Myocyte (in vitro differentiated cells): ENCODE measurements at places on chromosomes 5 and 9.

- peak; percentile 73 for DNase-seq
Measured at GRCh38 chr5:137282216-137282615, 216.9 kb downstream of the SPOCK1 start.

GRCh38 chr9:108213511-108213910 lies 642.3 kb downstream of the ACTL7B start:
- DNase-seq: no peak

- peak; percentile 90 for DNase-seq
Measured at GRCh38 chr9:128072144-128073021, 4.4 kb downstream of the SLC25A25 start.

DNA sequence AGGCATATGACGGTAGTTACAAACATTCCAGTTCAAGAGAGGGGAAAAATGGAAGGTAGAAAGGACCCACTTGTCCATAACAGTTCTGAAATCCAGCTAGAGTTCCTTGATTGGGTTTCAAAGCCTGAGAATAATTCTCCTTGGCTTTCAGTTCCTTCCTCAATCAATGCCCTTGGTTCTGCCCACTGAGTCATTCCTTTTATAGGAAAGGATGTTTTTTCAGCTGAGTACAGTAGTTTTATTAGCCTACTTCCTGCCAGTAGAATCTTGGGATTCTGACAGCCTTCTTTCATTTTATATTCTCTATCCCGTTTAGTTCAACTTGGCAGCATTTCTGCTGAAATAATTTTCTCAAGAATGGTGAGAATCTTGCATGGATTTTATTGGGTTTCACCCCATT lies 386.9 kb upstream of the SMC2 start:
- DNase-seq: no peak

GRCh38 chr9:109270971-109271925 lies 49.6 kb downstream of the EPB41L4B start:
- DNase-seq: no peak

DNA sequence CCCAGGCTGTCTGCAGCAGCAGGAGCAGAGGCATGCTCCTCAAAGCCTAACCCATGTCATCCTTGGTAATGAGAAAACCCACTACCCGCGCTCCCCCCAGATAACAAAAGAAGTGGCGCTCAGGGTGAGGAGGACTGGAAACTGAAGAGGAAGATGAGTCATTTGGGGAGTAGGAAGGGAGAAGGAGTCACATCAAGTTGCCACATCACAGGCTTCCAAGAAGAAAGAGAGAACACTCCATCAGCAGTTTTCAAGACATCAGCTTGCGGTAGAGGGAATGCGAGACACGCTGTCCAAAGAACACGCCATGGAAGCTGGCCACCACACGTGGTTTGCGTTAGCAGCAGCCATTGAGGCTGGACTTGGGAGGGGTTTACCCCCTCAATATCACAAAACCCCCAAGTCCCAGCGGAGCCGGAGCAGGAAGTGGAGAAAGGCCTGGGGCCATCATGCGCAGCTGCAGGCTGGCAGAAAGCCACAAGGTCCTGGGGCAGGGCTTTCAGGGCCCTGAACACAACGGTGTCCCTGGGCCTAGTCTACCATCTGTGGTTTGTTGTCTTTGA lies 41.5 kb downstream of the SH3PXD2B start:
- DNase-seq: peak; percentile 42

DNA sequence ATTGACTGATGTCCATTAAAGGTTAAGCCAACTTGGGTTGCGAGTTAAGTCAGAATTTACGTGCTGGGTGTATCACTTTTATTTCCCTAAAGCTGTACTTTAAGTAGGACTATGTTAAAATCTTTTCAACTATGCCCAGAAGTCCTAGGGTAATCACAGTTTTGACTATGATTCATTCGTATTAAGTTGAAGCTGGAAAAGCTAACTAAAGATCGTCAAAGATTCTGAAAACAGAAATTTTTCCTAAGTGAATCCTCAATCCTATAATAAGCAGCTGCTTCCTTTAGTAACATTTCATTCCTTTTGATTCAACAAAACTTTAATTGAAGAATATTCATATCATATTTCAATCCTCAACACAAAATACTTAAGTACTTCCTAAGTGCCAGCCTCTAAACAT lies 460.4 kb downstream of the ACTL7B start:
- DNase-seq: peak; percentile 18

GRCh38 chr9:120926397-120926928 lies at the start of gene TRAF1:
TRAF1 (minus strand) TSS chr9:120926796; CDS start chr9:120926075, 721 bp downstream.
- no peak for DNase-seq

DNA sequence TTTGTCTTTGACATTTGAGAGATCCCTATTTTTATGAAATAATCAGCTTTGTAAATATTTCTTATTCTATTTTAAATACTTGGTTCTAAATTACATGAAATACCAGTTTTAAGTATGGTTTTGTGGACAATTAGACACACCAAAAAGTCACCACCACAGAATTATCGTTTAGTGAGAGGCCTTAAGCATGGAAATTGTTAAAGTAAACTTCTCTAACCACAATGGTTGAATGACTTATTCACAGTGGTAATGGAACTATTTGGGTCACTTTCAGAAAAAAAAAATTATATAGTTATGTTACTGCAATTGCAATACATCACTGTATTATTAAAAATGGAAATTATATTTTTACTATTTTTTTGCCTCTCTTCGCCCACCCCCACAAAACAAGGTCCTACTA lies 1252.5 kb downstream of the EFNA5 start:
- DNase-seq: no peak

DNA sequence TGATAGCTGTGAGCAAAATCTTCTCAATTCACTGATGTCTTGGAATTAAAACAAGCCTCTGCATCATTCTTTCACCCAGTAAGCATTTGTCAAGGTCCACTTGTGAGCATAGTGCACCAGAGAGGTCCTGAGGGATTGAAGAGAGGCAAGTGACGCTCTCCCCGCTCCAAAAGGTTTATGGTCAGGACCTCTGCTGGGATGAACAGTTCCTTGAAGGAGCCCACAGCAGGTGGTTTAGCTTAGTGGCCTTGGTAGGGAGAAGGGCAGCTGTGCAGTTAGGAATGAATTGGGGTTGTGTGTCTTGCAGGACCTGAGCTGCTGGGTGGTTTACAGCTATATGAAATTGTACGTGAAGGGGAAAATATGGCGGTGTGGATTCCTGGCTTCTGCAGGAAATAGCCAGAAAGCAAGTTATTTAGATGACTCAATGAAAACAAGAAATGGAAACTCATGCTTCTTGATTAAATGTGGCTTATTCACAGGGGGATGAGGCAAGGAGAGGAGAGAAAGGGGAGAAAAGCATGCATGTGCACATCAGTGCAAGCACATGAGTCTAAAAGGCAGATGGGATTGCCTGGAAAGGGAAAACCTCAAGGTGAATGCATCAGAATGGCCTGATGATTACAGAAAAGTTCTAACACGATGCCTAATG lies 42.0 kb downstream of the SUB1 start:
- DNase-seq: peak; percentile 43

GRCh38 chr5:39943811-39944210 lies 519.0 kb upstream of the DAB2 start:
- DNase-seq: no peak

GRCh38 chr9:71004196-71004595 lies 117.2 kb downstream of the TRPM3 start:
- no peak for DNase-seq

GRCh38 chr5:53542926-53543325 lies 17.5 kb upstream of the NDUFS4 start:
- DNase-seq: no peak

GRCh38 chr5:132064738-132065331 lies 4.4 kb downstream of the IL3 start:
- peak; percentile 85 for DNase-seq

- DNase-seq: no peak
Measured at GRCh38 chr9:92164975-92165374, 49.8 kb upstream of the SPTLC1 start.

DNA sequence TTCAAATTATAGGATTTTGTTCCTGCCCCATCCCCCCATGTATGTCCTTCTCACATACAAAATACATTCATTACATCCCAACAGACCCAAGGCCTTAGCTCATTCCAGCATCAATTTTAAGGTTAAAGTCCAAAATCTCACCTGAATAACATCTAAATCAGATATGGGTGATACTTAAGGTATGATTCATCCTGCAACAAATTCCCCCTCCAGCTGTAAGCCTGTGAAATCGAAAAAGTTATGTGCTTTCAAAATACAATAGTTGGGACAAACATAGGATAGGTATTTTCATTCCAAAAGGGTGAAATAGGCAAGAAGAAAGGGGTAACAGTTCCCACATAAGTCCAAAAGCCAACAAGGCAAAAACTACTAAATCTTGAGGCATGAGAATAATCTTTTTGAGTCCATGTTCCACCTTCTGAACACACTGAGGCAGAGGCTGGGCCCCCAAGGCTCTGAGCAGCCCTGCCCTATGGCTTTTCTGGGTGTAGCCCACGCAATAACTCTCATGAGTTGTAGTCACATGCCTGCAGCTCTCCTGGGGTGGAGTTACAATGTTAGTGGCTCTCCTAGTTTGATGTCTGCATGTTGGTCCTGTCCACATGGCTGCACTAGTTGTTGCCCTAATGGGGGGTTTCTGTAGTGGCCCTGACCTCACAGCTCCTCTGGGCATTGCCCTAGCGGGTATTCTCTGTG lies 243.9 kb upstream of the SMARCA2 start:
- no peak for DNase-seq

GRCh38 chr5:57402348-57402747 lies 80.3 kb downstream of the ACTBL2 start:
- no peak for DNase-seq

DNA sequence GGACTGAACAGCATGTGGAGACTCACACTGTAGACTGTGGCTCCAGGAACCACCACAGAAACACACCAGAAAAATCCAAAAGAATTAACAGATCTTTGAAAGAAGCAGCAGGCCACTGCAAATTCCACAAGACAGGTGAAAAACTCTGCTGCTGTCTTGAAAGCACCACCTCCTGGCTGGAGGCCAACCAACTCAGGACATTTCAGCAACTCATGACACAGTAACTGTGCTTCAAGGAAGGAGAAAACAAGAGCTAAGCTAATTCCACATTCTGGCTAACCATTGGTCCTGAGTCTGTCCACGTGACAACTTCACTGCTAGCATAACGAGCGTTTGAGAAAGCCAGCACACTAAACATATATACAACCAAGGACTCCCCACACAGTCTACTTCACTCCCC lies 625.1 kb downstream of the PRELID2 start:
- no peak for DNase-seq

- no peak for DNase-seq
Measured at GRCh38 chr5:53895091-53895683, 334.7 kb downstream of the NDUFS4 start.

GRCh38 chr9:117413346-117414219 lies 1.3 kb downstream of the ASTN2 start:
- peak; percentile 27 for DNase-seq

DNA sequence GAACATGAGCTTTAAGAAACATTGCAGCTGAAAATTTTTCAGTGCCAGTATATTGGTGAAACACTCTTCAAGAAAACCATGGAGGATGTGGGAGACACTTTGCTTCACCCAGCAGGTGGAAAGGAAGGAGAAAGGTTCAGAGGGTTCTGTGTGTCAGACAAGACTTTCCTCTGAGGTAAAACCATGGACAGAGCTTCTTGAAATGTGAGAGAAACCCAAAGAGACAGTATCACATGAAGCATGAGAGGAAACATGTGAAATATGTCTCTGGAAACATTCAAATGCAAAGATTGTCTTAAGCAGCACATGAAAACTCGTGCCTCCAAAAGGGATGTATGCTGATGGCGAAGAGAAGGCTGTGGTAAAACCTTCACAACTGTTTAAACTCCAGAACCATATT lies 368.9 kb upstream of the ST8SIA4 start:
- DNase-seq: no peak

DNA sequence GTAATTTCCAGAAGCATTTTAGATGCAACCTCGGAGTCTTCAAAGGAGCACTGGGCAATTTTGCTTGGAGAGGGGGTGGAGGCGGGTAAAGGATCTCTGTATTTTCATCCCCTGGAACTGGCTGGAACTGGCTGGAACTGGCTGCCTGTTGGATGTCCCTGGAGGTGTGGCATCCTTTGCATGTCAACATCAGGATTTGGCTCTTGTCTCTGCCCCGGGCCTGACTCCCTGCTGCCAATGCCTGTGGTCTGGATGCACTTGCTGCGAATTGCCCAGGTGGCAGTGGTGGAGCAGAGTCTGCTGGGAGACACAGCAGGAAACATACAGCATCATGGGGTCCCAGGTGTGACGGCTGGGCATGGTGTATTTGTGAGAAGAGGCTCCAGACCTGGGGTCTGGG lies 391.3 kb downstream of the GADD45G start:
- peak; percentile 20 for DNase-seq
